Activated CD4-positive, alpha-beta memory T cell treated with anti-CD3 and anti-CD28 coated beads, Interleukin-2, amount 10 ng/mL, durations not matched to agents 7 days and 5 days (primary cell): ENCODE measurements at places on chromosomes 7 and 10. TPM values are rescaled to one million over a fixed set of nuclear protein-coding genes. Genes with fewer than 3 reads are reported as not detected.

DNA sequence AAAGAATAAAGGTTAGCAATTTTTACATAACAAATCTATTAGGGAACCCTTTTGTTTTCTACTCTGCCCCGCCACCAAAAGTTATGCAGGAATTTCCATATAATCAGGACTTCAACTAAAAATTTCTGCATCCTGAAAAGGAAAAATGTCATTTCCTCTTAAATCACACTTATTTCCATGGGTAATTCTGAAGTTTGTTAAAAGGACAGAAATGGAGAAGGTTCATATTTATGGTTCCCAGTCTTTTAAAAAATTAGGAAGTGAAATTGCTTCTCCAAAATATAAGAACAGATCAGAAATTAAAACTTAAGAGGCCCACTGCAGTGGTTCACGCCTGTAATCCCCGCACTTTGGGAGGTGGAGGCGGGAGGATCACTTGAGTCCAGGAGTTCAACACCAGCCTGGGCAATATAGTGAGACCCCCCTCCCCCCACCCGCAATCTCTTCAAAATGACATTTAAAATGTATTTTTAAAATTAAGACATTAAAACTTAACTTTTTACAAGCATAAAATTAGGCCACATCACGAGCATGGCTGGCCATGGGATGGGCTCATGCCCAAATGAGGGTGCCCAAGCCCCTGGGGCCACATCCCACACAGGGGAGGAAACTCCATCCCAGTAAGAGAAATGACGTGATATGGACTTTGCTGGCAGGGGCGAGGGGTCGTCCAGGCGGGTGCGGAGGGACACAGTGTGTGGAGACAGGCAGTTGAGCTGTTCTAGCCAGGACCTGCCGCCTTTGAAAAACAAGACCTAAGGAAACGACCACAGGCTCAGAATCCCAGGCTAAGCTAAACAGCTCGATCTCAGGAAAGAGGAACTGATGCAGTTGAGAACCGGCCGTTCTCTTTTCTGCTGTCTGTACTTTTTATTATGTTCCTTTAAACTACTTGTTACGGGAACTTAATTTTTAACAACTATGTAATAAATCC is 51.3 kb upstream of the NFE2L3 start:
- H3K4me1 ChIP-seq = peaks cover 27% of the 10 kb centered on the region
- H3K4me3 ChIP-seq = no peak overlapping the region
- H3K36me3 ChIP-seq = no peaks in the 10 kb centered on the region

Gene CLDN12
- total RNA-seq = 6.7 TPM

GRCh38 chr7:41820111-41820671 is 117.3 kb upstream of the INHBA start:
- peaks cover 21% of the 10 kb centered on the region for H3K4me1 ChIP-seq
- no peaks in the 10 kb centered on the region for H3K36me3 ChIP-seq
- H3K4me3 ChIP-seq = no peak overlapping the region
- peaks cover 9% of the 10 kb centered on the region for H3K27me3 ChIP-seq

Gene CHRM2
- not detected for total RNA-seq

Gene CLEC5A
- total RNA-seq = not detected

DNA sequence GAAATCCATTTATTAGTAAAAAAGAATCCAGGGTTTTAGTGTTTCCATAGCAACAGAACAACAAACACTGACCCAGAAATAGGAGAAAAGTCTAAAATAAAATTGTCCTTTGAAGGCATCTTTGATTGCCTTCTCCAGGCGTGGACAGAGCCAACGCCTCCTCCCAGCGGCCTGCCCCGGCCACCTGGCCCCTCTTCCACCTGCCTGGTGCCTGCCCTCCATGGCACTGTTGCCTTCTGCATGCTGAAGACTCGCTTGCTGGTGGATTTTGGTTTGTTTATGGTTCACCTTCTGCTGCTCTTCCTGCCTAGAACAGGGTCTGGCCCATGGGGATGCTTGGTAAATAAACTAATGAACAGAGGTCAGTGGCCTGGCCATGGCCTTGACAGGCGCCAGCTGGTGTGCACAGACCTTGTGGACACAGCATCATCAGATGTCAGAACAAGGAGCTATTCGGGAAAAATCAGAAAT is 107.4 kb downstream of the DYNC2I1 start:
- no peaks in the 10 kb centered on the region for H3K4me1 ChIP-seq
- H3K27me3 ChIP-seq = peaks cover 5% of the 10 kb centered on the region
- H3K27ac ChIP-seq = no peak overlapping the region
- no peak for DNase-seq

Gene IKZF1
- 404 TPM for total RNA-seq

Gene NUP42
- 33.0 TPM for total RNA-seq

GRCh38 chr7:30994206-30995100 is 30.7 kb downstream of the GHRHR start:
- no peak for DNase-seq
- H3K4me3 ChIP-seq = no peak overlapping the region
- H3K27ac ChIP-seq = no peak overlapping the region
- no peaks in the 10 kb centered on the region for H3K27me3 ChIP-seq
- no peaks in the 10 kb centered on the region for H3K36me3 ChIP-seq

DNA sequence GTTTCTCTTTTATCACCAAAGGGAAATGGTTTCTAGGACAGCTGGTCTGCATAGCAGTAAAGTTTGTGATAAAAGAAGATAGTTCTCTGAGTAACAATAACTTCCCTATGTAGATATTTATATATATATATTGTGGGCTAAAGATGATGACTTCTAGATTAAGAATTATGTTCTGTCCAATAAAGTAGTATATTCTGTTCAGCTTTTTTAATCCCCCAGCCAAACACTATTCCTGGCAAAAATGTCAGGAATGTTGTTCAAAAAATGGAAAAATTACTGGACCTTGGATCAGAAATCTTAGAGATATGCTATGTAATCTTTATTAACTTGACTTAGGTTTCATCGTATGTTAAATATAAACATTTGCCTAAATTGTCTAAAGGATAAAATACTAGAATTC is 136.3 kb upstream of the GNAI1 start:
- H3K27me3 ChIP-seq = no peaks in the 10 kb centered on the region
- DNase-seq = no peak
- H3K27ac ChIP-seq = no peak overlapping the region
- H3K36me3 ChIP-seq = no peaks in the 10 kb centered on the region

Gene BHLHA15
- 0.43 TPM for total RNA-seq

- DNase-seq = no peak
- no peak overlapping the region for H3K27ac ChIP-seq
- H3K4me3 ChIP-seq = no peak overlapping the region
- H3K36me3 ChIP-seq = no peaks in the 10 kb centered on the region
- H3K4me1 ChIP-seq = no peaks in the 10 kb centered on the region
Measured at GRCh38 chr10:15898046-15898445, 37.7 kb upstream of the MINDY3 start.

GRCh38 chr10:44829426-44829825 is 81.7 kb upstream of the TMEM72 start:
- no peaks in the 10 kb centered on the region for H3K4me1 ChIP-seq
- H3K36me3 ChIP-seq = no peaks in the 10 kb centered on the region
- no peak overlapping the region for H3K27ac ChIP-seq

DNA sequence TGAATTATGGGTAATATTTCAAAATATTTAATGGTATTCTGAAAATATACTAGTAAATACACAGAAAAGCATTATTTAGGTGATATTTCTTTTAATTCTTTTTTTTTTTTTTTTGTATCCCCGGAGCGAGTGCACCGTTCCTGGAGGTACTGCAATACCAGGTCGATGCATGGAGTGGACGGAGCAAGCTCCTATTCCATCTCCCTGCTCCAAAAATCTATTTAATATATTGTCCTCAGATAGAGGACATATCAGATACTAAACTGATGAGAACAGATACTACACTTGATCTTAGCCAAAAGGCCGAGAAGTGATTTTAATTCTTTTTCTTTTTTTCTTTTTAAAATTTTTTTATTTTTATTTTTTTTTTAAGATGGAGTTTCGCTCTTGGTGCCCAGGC is 10.8 kb downstream of the BTRC start:
- H3K36me3 ChIP-seq = peaks cover under 1% of the 10 kb centered on the region
- peaks cover 11% of the 10 kb centered on the region for H3K4me1 ChIP-seq
- no peak for DNase-seq
- H3K27me3 ChIP-seq = no peaks in the 10 kb centered on the region
- H3K27ac ChIP-seq = no peak overlapping the region
- H3K4me3 ChIP-seq = no peak overlapping the region

DNA sequence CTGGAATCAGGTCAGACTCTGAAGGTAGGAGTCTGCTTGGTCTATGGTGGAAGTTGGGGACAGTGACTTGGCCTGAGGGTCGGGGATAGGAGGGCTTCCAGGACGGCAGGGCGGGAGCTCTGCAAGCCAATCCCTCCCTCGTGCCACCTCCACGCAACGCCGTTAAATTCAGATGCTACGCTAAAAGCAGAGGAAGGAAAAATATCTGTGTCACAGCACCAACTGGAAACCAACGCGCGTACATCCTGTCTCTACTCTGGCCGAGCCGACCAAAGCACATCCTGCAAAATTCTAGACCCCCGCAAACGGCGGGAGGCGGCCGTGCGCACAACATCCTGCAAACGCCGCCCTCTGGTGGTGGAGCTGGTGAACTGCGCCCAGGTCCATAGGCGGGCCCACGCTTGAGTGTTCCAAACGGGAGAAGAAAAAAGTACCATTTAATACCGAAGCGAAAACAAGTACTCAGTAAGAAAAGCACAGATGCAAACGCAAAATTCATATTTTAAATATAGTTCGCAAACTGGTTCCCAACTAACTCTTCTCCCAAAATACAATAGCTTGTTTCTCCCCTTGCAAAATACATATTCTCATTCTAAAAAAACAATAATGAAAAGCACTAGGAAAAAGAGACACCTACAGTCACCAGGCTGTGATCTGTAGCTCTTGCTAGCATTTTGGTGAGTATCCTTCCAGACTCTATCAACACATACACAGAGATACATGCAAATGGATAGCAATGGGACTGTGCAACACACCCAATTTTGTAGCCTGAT is 45.7 kb upstream of the HSPA12A start:
- peak overlapping the region; percentile 44 for H3K4me3 ChIP-seq
- H3K36me3 ChIP-seq = no peaks in the 10 kb centered on the region
- H3K27ac ChIP-seq = no peak overlapping the region
- peaks cover 16% of the 10 kb centered on the region for H3K4me1 ChIP-seq
- peak; percentile 79 for DNase-seq

Gene PPIA
- total RNA-seq = 2,032 TPM

- no peaks in the 10 kb centered on the region for H3K36me3 ChIP-seq
- DNase-seq = no peak
- no peaks in the 10 kb centered on the region for H3K27me3 ChIP-seq
- no peak overlapping the region for H3K4me3 ChIP-seq
Measured at GRCh38 chr7:80584778-80585177, 53.7 kb upstream of the CD36 start.

- no peak for DNase-seq
- H3K4me3 ChIP-seq = no peak overlapping the region
- H3K4me1 ChIP-seq = no peaks in the 10 kb centered on the region
- peaks cover 11% of the 10 kb centered on the region for H3K36me3 ChIP-seq
- H3K27ac ChIP-seq = no peak overlapping the region
Measured at GRCh38 chr7:99090771-99091542, 53.0 kb downstream of the SMURF1 start.

Gene ELAPOR2
- 3.9 TPM for total RNA-seq

Gene SYCE1
- total RNA-seq = 0.13 TPM

DNA sequence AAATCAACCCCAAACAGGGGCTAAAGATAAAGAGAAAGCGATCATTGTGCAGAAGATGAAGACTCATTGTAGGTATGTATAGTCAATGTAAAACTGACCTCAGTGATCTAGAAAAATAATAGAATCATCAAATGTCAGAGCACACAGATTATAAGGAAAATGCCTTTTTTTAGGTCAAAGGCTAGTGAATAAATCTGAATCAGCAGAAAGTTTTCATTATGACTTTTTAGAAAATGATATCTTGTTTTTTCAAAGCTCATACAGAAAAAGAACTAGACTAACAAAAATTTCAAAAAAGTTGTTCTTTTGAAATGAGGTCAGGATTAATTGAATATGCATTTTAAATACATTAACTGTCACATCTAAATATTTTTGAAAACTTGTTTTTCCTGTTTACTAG is 60.2 kb upstream of the STEAP4 start:
- H3K27ac ChIP-seq = no peak overlapping the region
- H3K27me3 ChIP-seq = peaks cover 3% of the 10 kb centered on the region
- no peak for DNase-seq
- H3K4me1 ChIP-seq = no peaks in the 10 kb centered on the region

DNA sequence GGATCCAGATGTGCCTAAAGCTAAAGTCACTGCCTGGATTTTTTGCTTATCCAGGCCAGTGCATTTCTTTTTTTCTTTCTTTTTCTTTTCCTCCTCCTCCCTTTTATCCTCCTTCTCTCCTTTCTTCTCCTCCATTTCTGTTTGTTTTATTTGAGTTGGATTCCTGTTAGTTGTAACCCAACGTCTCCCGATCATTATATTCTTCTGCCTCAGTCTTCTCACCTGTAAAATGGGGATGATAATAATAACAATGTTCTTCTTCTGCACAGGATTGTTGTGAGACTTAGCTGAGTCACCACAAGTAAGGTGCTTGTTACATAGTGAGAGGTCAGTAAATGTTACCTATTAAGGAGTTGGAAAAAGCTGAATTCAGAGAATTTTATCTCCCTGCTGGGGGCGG is 13.7 kb upstream of the FFAR4 start:
- H3K36me3 ChIP-seq = no peaks in the 10 kb centered on the region
- DNase-seq = no peak
- peaks cover 8% of the 10 kb centered on the region for H3K27me3 ChIP-seq
- peaks cover 3% of the 10 kb centered on the region for H3K4me1 ChIP-seq
- no peak overlapping the region for H3K27ac ChIP-seq

- no peak overlapping the region for H3K4me3 ChIP-seq
- H3K36me3 ChIP-seq = no peaks in the 10 kb centered on the region
- DNase-seq = no peak
- H3K27ac ChIP-seq = no peak overlapping the region
- no peaks in the 10 kb centered on the region for H3K4me1 ChIP-seq
- no peaks in the 10 kb centered on the region for H3K27me3 ChIP-seq
Measured at GRCh38 chr7:130381468-130382312, 1.4 kb downstream of the CPA1 start.

GRCh38 chr10:107986571-107986970 is 822.1 kb upstream of the SORCS1 start:
- H3K4me1 ChIP-seq = no peaks in the 10 kb centered on the region
- H3K27me3 ChIP-seq = no peaks in the 10 kb centered on the region
- no peak overlapping the region for H3K4me3 ChIP-seq
- H3K27ac ChIP-seq = no peak overlapping the region
- no peak for DNase-seq
- no peaks in the 10 kb centered on the region for H3K36me3 ChIP-seq

DNA sequence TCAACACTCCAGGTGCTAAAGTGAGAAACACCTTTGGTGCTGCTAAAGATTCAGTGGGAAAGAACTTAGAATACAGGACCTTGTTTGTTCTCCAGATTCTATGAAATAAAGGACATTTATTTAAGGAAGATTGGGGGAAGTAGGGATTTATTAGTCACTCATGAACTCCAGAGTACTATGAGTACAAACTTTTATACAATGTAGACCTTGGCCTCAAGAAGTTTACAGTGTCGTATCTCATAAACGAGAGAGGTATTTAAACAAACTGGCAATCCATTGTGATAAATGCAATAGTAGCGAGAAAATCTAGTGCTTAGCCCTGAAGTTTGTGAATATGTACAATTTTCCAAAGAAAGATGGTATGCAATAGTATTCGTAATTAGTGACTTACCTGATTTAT is 59.1 kb downstream of the TES start:
- H3K27me3 ChIP-seq = peaks cover 46% of the 10 kb centered on the region
- DNase-seq = no peak
- H3K27ac ChIP-seq = no peak overlapping the region
- H3K36me3 ChIP-seq = no peaks in the 10 kb centered on the region
- H3K4me1 ChIP-seq = peaks cover 2% of the 10 kb centered on the region
- no peak overlapping the region for H3K4me3 ChIP-seq

- no peaks in the 10 kb centered on the region for H3K36me3 ChIP-seq
- no peak overlapping the region for H3K4me3 ChIP-seq
- H3K27ac ChIP-seq = no peak overlapping the region
- peaks cover 14% of the 10 kb centered on the region for H3K4me1 ChIP-seq
- DNase-seq = no peak
Measured at GRCh38 chr10:97279121-97279815, 13.2 kb downstream of the ARHGAP19 start.
